Ureter (tissue), 1 donor: ENCODE measurements at places on chromosomes 2 and 18. TPM values are rescaled to one million over a fixed set of nuclear protein-coding genes. Genes with fewer than 3 reads are reported as not detected.

KIF5C gene
- 14.3 TPM for total RNA-seq

GPR39 gene
- total RNA-seq = 13.2 TPM

ARHGEF33 gene
- total RNA-seq = 0.68 TPM

INPP4A gene
- 80.6 TPM for total RNA-seq

PSME4 gene
- 92.3 TPM for total RNA-seq
